ENCODE measurements at places on chromosomes 11 and 22.

DNA sequence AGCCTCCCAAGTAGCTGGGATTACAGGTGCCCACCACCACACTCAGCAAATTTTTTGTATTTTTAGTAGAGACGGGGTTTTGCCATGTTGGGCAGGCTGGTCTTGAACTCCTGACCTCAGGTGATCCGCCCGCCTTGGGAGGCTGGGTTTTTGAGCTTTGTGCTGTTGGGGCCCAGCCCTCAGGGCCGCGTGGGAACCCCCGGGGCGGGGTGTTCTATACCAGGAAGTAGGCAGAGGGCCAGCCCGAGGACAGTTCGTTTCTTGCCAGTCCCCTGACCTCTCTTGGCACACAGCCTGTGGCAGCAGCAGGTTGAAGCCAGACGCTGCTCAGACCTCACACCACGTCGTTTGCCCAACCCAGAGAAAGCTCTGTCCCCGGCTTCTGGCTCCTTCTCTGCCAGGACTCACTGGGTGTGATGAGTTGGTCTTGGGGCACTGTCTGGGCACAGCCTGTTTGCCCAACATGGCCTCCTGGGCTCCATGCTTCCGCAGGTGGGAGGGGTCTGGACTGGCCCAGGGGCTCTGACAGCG lies 24.9 kb upstream of the CHKA start:
- no peak for DNase-seq

DNA sequence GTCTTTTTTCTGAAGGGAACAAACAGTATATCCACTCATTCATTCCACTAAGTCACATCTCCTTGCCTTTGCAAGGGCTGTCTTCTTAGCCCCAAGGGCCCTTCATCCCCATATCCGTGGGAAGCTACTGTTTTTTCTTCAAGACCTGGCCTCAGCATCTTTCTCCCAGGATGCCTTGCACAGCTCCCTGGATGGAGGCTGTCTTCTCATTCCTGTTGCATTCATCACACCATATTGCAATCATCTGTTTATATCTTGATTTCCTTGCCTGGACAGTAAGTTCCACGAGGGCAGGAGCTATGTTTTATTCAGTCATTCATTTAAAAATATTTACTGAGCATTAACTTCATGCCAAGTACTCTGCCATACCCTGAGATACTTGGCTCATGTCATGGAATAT lies 29.3 kb upstream of the NECTIN1 start:
- DNase-seq: peak; percentile 52

- no peak for DNase-seq
Measured at GRCh38 chr22:36221799-36222751, 17.3 kb downstream of the APOL2 start.

DNA sequence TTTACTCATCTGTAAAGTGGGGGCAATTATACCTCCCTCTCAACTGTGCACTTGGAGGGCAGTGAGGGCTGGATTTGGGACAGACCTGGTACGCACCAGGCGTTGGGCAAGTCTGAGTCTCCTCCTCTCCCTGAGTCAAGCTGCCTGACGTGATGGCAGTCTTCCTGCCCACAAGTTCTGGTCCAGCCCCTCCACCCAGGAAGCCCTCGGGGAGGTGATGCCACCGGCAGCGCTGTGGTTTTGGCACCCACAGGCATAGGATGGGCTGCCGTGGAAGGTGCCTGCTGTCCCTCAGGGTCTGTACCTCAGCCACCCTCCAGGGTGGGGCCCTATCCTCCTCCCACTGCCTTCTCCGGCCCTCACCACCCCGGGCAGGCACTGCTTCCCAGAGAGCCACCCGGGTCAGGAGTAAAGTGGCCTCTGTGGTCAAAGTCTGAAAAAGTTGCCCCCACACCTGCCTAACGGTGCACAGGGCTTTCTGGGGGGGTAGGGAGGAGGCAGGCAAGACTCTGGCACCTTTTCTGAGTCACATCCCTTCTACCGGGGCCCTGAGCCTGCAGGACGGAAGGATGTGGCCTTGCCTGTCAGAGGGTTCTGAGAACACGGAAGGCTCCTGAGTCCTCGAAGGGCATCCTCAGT lies 6.5 kb upstream of the APOBEC3H start:
- DNase-seq: no peak

GRCh38 chr22:36900225-36900624 lies 13.2 kb upstream of the CSF2RB start:
- DNase-seq: no peak

DNA sequence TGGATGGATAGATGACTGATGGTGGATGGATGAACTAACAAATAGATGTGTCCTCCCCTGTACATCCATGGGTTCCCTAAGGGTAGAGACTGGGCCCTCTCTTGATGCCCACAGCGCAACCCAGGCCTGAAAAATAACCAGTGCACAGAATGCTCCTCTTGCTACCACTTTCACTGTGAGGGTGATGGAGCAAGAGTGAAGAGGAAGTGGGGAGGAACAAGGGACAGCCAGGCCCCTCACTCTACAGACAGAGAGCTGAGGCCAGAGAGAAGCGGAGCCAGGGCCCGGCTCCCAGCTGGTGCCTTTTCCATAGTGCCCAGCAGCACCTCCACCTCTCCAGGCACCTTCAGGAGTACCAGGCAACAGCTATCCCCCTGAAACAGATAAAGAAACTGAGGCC lies 67.7 kb downstream of the THAP12 start:
- DNase-seq: no peak

DNA sequence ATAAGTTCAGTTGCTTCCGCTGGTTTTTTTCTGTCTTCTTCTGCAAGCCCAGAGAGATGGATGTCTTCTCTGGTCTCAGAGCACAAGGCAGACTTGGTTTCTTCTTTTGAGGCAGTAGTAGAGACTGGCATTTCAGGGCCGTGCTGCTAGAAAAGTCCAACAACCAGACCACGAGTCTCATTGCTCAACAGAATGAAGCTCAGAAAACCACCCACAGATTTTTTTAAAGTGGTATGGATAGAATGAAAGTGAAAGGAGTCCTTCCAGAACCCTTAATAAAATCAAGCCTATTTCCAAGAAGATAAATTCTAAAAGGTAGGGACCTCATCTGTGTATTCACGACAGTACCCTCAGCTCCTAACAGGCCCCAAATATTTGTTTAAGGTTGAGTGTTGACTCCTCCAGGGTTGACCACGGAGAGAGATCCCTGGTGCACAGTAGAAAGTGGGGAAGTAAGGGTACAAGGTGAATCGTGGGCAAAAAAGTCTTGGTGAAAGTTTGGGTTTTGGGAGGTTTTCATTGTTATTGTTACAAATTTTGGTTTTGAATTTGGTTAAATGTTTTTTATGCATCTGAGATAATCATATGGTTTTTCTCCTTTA lies 43.6 kb upstream of the DDX6 start:
- DNase-seq: no peak

DNA sequence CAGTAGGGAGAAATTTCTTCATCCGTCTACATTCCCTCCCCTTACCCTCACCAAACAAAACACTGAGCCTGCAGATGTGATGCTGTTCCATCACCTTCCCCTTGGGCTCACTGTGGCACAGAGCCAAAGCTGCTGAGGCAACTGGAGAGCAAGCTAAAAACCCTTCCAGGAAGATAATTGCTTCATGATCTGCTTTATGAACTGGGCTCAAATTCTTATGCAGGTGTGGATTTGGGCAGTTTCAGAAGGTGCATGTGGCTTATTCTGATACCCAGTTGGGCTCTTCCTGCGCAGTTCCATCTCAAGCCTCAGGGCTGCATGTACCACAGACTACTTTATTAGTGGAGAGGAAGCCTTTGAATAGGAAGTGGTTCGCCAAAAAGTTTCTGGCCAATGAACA lies 58.3 kb downstream of the AAMDC start:
- no peak for DNase-seq

GRCh38 chr22:50134481-50134880 lies 36.0 kb upstream of the PANX2 start:
- DNase-seq: no peak

DNA sequence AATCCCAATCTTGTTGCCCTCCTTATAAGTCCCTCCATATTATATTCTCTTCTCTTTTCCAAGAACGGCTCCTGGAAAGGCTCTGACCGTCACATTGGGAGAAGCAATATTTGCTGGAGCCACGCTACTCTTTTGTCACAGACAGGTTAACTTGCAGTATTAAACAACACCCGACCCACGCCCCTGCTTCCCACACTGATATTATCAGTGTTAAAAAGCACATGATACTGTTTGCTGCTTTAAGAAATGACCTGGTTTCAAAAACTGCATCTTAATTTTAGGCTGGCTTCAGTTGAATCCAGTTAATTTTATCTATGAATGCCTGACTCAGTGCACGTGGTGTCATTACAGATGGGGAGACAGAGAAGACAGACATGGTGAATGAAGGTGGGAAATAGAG lies 3.1 kb downstream of the FLI1 start:
- DNase-seq: no peak

DNA sequence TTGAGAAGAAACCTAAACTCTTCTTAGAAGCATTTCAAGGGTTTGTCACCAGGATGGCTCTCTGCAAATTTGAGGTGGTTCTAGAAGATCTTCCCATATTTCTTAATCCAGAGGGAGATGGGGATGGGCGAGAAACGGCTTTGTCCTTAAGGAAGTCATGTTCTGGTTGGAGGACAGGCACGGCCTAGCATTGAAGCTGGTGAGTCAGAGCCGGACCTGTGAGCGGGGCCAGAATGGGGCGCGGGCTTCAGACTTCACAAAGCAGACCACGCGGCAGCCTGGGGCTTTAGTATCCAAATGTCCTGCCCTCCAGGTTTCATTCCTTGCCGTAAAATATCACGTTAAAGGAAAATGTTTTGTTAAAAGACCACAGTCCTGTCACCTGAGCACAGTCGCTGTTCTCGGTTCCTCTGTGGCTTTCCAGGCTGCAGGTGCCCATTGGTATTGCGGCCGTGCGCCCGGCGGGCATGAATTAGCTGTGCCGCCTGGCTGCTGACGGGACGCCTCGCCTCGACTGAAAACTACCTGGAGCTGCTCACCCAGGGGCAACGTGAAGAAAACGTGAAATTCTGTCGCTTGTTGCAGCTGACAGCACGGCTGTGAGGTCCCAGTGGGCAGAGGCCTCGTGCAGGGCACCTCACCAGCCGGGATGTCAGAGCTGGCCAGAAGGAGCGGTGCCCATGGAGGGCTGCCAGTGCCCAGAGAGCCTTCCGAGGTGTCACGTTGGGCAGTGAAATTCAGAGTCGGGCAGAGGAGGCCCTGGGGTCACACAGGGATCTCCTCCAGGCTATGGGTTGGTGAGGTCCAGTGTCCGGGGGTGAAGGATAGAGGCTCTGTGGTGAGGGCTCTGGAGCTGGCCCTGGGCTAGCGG lies 59.0 kb downstream of the LRP5 start:
- DNase-seq: no peak

DNA sequence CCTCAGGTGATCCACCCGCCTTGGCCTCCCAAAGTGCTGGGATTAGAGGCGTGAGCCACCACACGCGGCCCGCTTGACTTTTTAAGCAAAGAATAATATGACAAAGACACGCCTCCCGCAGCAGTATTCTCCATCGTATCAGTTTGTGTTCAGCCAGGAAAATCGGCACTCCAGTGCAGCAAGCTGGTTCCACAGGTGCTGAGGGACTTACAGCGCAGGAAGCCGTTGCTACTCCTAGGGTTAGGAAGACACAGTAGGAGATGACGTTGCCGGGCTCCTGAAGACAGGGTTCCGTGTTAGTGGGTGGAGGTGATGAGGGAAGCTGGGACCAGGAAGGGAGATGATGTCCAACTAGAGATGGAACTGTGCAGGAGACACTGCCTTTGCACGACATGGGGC lies 65.8 kb upstream of the CECR2 start:
- DNase-seq: no peak

GRCh38 chr11:96054870-96055705 lies 131.2 kb upstream of the MTMR2 start:
- peak; percentile 72 for DNase-seq

DNA sequence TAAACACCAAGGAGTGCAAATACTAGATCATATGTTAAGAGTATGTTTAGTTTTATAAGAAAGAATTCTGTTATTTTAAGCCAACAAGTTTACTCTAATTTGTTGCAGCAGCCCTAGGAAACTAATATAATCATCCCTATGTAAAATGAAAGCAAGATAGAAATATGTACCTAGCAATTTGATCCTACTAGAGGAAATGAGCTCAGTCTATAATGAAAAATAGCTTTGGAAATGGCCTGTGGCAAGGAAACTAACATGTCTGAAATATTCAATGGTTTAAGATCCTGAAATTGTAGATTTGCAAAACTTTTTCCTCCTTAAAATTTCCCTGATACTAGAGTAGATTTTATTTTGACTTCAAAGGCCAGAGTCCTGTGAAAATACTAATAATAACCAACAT lies 112.7 kb upstream of the SLC5A12 start:
- no peak for DNase-seq

- DNase-seq: peak; percentile 70
Measured at GRCh38 chr11:65558002-65558929, at the start of gene LTBP3. LTBP3 (minus strand) TSS chr11:65558359; CDS start chr11:65557959, 400 bp downstream.

DNA sequence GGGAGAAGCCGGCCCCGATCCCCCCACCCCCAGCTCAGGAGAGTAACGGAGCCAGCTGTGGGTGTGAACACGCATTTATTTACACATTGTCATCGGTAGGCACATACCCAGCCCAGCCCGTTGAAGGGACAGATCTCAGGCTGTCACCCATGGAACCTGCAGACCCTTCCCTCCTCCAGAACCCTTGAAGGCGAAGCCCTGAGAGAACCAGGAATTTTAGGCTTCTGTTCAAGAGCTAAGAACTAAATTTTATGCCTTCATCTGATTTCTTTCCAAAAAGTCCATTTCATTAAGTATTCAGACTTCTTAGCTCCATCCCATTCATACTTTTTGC lies 379 bp upstream of the BRMS1 start:
- DNase-seq: no peak

DNA sequence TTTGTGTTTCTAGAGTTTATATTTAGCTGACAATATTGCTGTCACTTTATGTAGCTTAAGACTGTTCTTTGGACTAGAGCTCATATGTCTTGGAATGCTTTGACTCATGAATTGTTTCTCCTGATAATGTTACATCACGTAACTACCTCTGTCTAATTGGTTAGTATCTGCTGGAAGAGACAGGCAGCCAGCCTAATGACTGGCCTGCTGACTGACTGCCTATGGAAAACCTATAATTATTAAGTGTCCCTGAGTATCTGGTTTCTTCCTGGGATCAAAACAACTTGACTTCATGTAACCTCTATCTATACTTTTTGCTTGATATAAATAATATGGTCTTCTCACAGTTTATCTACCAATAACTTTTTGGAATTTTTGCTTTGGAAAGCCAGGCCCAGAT lies 9.4 kb downstream of the SOX6 start:
- DNase-seq: no peak

Data from HCEC 1CT (cell line).